ENCODE measurements at places on chromosomes 1 and 21. TPM values are rescaled to one million over a fixed set of nuclear protein-coding genes. Genes with fewer than 3 reads are reported as not detected.

NDC1 gene
- 12.1 TPM for polyA plus RNA-seq

ADGRL4 gene
- polyA plus RNA-seq: 14.3 TPM

LCE1B gene
- not detected for polyA plus RNA-seq

GRCh38 chr1:98217601-98218000, 296.8 kb upstream of the DPYD start:
- no peak for DNase-seq

DNA sequence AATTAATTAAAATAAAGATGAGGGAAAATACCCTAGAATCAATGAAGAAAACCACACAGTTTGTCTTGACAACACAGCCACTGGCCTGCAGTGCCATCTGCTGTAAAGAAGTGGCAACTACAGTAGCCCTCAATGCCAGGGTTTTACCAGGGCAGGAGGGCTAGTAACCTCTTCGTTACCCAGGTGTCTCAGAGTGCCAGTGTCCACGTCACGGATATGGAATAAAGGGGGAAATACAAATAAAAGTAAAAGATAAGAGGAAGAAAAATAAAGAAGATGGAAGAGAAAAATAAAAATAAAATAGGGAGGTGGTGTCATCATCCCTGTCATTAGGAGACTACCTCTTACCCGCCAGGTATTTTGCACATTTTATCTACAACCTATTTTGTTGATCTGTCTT, 14.2 kb upstream of the SLC44A3 start:
- DNase-seq: no peak
